ENCODE measurements at places on chromosomes 1 and 21.

DNA sequence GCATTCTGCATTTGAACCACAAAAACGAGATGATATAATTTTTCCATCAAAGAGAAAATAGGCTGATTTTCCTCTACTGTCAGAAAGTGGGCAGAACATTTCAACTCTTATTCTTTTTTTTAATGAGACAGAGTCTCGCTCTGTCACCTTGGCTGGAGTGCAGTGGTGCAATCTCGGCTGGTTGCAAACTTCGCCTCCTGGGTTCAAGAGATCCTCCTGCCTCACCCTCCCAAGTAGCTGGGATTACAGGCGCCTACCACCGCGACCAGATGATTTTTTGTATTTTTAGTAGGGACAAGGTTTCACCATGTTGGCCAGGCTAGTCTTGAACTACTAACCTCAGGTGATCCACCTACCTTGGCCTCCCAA lies 11.6 kb downstream of the DSTYK start:
- DNase-seq = no peak

DNA sequence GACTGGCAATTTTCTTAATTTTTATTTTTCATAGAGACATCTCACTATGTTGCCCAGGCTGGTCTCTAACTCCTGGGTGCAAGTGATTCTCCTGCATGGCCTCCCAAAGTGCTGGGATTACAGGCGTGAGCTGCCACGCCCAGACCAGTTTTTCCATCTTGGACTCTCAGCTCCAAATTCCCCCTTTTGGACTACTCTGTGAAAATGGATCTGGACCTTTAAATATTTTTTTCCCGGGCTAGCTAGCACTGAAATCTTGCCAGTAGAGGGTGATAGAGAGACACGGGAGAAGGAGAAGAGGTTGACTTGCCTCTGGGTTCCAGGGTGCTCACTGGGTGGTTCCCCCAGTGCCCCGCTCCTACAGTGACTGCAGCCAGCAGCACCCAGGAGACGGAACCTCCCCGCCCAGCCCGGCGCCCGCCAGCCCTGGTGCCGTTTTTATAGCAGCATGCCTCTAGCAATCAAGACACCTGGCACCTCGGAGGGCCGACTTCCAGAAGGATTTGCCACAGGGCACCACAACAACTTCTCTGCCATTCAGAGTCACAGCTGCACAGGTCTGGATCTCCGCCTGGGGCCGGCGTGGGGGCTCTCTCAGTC lies 34.7 kb upstream of the SCCPDH start:
- peak; percentile 76 for DNase-seq

DNA sequence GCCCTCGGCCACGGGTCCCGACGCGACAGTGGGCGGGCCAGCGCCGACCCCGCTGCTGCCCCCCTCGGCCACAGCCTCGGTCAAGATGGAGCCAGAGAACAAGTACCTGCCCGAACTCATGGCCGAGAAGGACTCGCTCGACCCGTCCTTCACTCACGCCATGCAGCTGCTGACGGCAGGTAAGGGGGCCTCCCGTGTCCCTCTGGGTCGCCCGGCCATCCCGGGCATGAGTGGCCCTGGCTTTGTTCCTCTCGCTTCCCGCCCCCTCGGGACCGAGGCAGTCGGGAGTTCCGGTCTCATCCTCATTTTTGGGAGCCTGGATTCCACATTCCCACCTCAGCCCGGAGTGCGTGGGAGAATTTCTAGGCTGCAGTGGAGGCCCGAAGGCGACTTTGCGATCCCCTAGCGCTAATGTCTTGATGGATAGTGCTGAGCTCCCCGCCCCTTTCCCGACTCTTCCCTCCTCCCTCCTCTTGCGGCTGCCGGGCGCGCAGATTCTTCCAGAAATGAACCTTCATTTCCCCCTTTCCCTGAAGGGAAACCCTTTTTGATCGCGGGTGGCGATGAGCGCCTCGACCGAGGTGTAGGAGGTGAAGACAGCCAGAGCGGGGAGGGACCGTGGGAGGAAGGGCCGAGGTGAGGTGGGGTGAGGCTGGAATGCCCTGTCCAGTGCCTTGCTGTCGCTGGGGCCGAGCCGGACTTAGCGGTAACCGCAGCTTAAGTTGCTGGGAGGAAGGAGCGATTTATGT lies 705 bp downstream of the KHDRBS1 start:
- DNase-seq = peak; percentile 37

GRCh38 chr1:43531906-43532584 lies 1.4 kb downstream of the PTPRF start:
- no peak for DNase-seq

DNA sequence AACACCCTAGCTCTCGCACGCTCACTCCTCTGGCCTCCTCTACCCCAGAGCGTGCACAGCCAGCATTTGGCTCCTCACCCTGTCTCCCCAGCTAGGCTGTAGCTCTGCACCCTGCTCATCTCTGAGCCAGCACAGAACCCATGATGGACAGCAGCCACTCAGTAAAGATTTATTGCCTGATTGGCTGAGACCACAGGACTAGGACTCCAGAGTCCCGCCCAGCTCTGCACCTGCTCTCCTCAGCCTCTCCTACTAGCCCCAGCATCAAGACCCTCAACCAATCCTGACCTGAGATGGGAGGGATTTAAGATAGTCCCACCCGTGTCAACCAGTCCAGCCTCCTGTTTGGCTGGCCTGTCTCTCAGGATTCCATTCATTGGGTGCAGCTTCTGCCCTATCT lies 9.3 kb downstream of the C1QB start:
- no peak for DNase-seq

Data from fibroblast of upper back skin (primary cell).